Esophagus muscularis mucosa (tissue), 4 donors: ENCODE measurements at places on chromosomes 7 and 10.

DNA sequence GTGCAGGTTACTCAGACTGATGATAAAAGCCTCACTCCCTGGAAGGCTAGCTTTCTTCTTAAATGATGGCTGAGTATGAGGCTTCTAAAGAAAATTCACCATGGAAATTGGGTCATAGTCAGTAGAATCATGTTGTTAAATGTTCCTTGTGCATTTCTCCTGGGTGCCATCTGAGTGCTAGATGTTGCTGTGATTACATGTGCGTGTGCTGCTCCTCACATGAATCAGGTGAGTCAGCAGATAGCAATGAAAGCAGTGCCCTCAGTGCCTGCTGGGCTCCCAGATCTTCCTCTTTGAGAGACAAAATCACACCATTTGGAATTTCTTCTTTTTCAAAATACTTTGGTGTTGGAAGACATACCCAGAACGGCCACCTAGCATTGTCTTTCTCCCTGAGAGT, 331.7 kb downstream of the XPNPEP1 start:
- no peak for DNase-seq
- H3K4me3 ChIP-seq: no peak overlapping the region
- no peaks in the 10 kb centered on the region for H3K36me3 ChIP-seq
- no peaks in the 10 kb centered on the region for H3K27me3 ChIP-seq

GRCh38 chr7:154953006-154953684, 49.8 kb downstream of the PAXIP1 start:
- no peak for DNase-seq
- no peaks in the 10 kb centered on the region for H3K4me1 ChIP-seq
- no peaks in the 10 kb centered on the region for H3K27me3 ChIP-seq
- peaks cover 16% of the 10 kb centered on the region for H3K36me3 ChIP-seq

- DNase-seq: no peak
- no peak overlapping the region for H3K27ac ChIP-seq
- no peaks in the 10 kb centered on the region for H3K27me3 ChIP-seq
- no peaks in the 10 kb centered on the region for H3K36me3 ChIP-seq
These were observed 711 bp downstream of the KIF20B start for GRCh38 chr10:89702121-89702480.

GRCh38 chr10:3735175-3735574, 49.8 kb downstream of the KLF6 start:
- no peaks in the 10 kb centered on the region for H3K27me3 ChIP-seq
- DNase-seq: no peak
- no peak overlapping the region for H3K27ac ChIP-seq
- no peak overlapping the region for H3K4me3 ChIP-seq
- no peaks in the 10 kb centered on the region for H3K4me1 ChIP-seq
- H3K36me3 ChIP-seq: no peaks in the 10 kb centered on the region

DNA sequence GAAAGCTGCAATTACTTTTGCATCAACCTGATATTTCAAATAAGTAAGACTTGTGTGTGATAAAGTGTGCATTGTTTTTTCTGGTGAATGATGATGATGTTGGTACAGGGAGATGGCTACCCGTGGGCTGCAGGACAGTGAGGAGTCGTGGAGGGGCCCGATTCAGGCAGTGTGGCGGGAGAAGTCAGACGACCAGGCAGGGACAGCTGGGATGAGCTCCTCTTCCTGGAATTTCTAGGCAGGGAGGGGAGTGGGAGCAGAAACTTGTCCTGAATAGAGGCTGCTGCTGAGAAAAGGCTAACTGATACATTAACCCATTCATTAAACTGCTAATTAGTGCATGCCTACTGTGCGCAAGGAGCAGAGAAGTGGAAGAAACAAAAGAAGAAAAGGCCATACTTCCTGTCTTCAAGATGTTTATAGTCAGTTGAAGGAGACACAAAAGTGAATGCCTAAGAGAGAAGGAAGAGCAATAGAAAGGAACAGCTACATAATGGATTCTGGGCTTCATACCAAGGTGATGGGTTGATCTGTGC, 9.3 kb upstream of the GATAD1 start:
- H3K4me1 ChIP-seq: no peaks in the 10 kb centered on the region
- no peak for DNase-seq
- H3K4me3 ChIP-seq: no peak overlapping the region
- H3K27me3 ChIP-seq: no peaks in the 10 kb centered on the region
- no peaks in the 10 kb centered on the region for H3K36me3 ChIP-seq
- no peak overlapping the region for H3K27ac ChIP-seq

- no peak for DNase-seq
- no peaks in the 10 kb centered on the region for H3K4me1 ChIP-seq
- no peaks in the 10 kb centered on the region for H3K36me3 ChIP-seq
- H3K27me3 ChIP-seq: no peaks in the 10 kb centered on the region
These were observed 125.1 kb downstream of the SFMBT2 start for GRCh38 chr10:7285522-7286322.

DNA sequence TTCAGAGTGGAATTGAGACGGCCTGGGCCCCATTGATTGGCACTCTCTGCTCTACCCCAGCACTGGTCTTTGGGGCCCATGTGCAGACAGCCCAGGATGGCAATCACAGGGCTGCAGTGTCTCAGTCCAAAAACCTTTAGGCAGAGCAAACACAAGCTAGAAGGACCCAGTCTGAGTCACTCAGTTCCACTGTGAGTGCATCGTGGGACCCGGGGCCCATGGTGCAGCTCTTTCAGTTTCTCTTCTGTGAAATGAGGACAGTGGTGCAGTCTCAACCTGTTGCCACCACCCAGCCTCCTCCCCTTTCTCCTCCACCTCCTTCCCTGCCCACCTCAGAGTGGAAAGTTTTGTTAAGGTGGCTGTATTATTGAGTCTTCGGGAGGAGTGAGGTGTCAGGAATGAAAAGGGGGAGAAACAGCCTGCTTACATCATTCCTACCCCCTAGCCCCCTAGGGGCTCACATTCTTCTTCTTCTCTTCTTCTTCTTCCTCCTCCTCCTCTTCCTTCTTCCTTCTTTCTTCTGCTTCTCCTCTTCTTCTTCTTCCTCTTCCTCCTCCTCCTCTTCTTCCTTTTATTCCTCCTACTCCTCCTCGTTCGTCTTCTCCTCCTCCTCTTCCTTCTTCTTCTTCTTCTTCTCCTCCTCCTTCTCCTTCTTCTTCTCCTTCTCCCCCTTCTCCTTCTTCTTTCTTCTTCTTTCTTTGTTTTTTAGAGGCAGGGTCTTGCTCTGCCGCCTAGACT, 19.5 kb upstream of the CARD11 start:
- no peak overlapping the region for H3K27ac ChIP-seq
- no peaks in the 10 kb centered on the region for H3K27me3 ChIP-seq
- no peak for DNase-seq
- no peak overlapping the region for H3K4me3 ChIP-seq
- no peaks in the 10 kb centered on the region for H3K4me1 ChIP-seq

DNA sequence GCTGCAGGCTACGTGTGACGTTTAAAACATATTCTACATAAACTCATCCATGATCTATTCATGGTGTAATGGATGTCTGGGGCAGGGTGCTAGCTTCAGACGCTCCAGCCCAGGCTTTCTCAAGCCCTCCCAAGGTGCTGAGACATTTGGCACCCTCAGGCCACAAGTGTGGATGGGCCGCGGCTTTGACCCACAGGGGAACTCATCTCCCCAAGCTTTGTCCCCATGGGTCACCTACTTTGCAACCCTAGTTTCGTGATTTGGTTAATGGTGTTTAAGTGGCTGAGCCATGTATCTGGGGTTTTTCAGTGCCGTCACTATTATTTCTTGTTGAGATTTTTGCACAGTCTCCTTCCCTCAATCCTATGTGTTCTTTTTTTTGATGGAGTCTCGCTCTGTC, 66.0 kb downstream of the GRK5 start:
- H3K27ac ChIP-seq: no peak overlapping the region
- peaks cover 74% of the 10 kb centered on the region for H3K4me1 ChIP-seq
- DNase-seq: no peak
- no peaks in the 10 kb centered on the region for H3K36me3 ChIP-seq
- H3K4me3 ChIP-seq: no peak overlapping the region

DNA sequence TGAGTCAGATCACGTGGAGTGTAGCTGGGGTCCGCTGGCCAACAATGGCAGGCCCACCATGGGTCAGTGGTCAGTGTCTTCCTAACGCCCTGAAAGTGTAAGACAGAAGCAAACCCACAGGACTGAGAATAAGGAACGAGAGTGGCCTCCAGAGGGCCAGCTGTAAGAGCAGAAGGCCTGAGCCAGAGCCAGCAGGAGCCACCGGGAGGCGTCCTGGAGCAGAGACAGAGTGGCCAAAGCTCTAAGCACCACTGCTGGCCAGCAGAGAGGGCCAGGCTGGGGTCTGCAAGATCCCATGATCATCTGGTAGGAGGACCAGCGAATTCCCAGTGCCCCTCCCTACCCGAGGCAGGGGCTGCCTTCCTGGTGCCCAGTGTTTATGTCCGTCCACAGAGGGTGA, 9.2 kb downstream of the CCDC201 start:
- no peak overlapping the region for H3K4me3 ChIP-seq
- no peaks in the 10 kb centered on the region for H3K36me3 ChIP-seq
- no peaks in the 10 kb centered on the region for H3K4me1 ChIP-seq
- no peaks in the 10 kb centered on the region for H3K27me3 ChIP-seq
- no peak for DNase-seq

GRCh38 chr7:44466300-44467216, 23.9 kb downstream of the NUDCD3 start:
- DNase-seq: no peak
- peaks cover 31% of the 10 kb centered on the region for H3K4me1 ChIP-seq
- H3K27me3 ChIP-seq: no peaks in the 10 kb centered on the region
- no peak overlapping the region for H3K4me3 ChIP-seq

DNA sequence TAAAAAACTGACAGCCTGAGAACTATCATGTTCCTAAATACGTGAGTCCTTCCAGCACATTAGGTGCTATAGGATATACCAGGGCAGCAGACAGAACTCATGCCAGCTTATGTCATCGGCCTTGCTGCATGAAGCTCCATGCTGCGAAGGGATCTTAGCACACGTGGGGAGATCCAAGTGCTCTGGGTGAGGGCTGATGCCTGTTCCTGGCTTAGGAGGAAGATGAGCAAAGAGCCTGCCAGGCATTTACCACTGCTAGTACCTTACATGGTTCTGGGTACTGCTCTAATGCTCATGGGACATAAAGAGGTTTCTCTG, 43.2 kb downstream of the SVIL start:
- H3K36me3 ChIP-seq: peaks cover 15% of the 10 kb centered on the region
- no peak overlapping the region for H3K4me3 ChIP-seq
- DNase-seq: no peak
- peak overlapping the region; percentile 80 for H3K27ac ChIP-seq
- H3K27me3 ChIP-seq: no peaks in the 10 kb centered on the region
